ENCODE measurements at places on chromosomes 16 and 17.

DNA sequence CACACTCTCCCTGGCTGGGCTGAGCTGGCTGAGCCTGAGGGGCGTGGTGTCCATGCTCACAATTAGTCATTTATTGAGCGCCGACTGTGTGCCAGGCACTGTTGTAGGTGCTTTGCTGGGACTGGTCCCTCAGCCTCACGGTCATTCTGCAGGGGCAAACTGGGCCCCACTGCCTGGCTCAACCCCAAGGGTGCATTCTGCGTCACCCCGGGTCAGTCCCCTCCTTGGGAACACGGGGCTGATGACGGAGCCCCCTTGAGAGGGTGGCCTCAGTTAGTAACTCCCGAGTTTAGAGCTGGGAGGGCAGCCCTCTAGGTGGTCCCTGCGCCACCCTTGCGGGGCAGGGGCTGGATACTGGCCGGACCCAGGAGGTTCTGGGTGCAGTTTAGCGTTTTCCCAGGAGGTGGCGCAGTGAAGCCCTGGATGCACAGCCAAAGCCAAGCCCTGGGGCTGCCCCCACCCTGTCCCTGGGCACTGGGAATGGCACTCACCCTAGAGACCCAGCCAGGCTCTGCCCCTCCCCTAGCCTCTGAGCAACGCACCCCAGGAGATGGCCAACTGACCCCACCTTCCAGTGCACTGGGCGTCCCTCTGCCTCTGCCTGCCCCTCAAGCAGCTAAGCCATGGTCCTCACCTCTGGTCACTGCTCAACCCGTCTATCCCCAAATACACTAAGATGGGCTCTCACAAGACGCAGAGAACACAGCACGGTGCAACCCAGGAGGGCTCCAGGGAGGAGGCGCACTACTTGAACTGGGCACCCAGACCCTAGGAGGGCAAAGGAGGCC is 243.2 kb upstream of the GSE1 start:
- DNase-seq = peak; percentile 22

DNA sequence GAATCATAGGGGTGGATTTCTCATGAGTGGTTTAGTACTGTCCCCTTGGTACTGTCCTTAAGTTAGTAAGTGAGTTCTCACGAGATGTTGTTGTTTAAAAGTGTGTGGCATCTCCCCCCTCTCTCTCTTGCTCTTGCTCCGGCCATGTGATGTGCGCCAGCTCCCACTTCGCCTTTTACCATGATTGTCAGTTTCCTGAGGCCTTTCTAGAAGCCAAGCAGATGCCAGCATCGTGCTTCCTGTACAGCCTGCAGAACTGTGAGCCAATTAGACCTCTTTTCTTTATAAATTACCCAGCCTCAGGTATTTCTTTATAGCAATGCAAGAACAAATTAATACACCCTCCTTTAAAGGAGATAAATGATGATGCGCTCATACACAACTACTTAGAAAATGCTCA is 50.1 kb upstream of the NACA2 start:
- no peak for DNase-seq

- no peak for DNase-seq
Observed at GRCh38 chr16:78275420-78275819, 176.0 kb downstream of the WWOX start.

DNA sequence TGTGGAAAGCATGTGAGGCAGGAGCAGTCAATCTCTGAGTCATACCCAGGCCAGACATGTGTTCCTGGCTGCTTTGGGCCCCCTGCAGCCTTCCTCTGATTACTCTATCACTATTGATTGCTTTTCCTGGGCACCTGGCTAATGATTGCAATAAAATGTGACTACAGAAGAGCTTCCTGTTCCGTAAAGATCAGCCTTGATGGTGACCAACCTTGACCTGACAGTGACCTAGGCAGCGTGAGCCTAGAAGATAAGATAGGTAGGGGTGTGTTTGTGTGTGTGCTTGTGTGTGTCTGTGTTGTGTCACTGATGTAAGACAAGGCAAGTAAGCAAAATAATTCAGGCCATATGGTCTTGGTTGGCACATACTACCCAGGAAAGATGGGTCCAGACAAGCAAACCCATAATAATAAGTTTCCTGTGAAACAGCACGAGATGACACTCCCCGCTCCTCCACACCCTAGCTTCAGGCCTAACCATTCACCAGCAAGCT is 367.7 kb upstream of the CDH11 start:
- no peak for DNase-seq

DNA sequence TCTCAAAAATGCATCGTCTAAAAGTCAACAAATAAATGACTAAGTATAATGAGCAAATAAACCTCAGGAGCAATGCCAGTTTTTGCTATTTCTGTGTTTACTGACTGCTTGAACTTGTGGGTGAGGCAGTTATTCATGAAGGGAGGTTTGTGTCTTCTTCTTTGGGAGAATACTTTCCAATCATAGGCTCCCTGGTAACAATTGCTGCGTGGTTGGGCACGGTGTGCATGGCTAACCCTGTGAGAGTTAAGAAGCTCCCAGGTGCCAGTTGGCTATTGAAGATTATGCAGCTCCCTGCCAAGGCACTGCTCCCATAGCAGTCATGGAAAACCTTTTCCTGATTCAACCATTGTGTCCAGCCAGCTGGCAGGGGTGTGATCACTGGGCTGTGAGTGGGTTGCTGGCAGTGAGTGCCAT is 775.9 kb upstream of the GOT2 start:
- no peak for DNase-seq

GRCh38 chr17:21357281-21357680 is 18.9 kb upstream of the KCNJ12 start:
- DNase-seq = no peak

DNA sequence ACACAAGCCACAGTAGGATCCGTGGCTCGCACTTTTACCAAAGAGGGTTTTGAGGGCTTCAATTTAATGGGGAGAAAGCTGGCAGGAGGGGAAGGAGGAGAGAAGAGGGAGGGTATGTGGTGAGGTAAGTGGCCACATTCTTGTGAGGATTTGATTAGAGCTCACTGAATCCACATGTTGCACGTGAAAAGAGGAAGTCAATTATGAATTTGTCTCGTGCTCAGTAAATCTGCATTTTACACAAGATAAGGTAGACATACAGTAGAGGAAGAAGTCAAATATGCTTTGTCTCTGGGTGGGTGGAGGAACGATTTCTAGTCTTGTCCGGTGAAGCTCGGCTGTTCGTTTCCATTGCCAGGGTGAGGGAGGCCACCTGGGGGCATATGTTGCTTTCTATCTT is 862 bp downstream of the ZNF232 start:
- DNase-seq = no peak

DNA sequence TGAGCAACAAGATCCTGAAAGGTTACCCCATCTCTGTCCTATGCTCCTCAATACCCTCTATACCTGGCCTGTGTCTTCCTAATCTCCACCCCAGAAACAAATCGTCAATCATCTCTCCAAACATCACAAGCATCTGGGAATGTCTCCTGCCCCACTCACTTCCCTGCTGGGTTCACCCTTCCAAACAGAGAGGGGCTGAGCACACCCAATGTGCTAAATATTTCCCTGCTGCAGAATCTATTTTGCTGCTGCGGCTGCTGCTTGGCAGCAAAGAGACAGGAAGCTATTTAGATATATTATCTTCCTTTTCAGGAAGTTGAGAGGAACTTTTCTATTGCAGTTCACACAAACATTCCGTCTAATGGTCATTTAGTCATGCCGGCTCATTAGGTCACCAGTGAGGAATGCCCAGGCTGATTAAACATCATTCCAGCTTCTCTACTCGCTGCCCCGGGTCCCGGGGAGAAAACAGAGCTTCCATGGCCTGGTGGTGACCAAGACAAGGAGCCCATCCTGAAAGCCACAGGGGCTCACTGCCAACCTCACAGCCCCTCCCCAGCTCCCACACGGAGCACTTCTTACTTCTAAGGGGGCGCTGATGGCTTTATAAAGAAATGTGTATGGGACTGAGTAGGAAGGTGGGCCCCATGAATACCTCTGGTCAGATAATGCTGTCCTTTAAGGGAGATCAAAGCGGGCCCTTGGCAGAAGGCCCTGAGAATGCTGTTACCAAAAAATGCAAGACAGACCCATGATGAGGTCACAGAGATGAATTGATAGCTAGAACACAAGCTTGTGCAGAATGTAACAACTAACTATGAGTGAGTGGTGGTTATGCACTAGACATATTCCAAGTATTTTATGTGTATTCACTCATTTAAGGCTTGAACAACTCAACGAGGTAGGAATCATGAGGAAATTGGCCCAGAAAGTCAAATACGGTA is 218.3 kb downstream of the SOX9 start:
- DNase-seq = no peak

GRCh38 chr17:4516735-4517134 is 18.1 kb downstream of the SPNS2 start:
- DNase-seq = no peak

GRCh38 chr16:66510711-66511601 is 39.0 kb downstream of the TK2 start:
- no peak for DNase-seq

- no peak for DNase-seq
Observed at GRCh38 chr16:74321356-74321755, 24.7 kb downstream of the PSMD7 start.

DNA sequence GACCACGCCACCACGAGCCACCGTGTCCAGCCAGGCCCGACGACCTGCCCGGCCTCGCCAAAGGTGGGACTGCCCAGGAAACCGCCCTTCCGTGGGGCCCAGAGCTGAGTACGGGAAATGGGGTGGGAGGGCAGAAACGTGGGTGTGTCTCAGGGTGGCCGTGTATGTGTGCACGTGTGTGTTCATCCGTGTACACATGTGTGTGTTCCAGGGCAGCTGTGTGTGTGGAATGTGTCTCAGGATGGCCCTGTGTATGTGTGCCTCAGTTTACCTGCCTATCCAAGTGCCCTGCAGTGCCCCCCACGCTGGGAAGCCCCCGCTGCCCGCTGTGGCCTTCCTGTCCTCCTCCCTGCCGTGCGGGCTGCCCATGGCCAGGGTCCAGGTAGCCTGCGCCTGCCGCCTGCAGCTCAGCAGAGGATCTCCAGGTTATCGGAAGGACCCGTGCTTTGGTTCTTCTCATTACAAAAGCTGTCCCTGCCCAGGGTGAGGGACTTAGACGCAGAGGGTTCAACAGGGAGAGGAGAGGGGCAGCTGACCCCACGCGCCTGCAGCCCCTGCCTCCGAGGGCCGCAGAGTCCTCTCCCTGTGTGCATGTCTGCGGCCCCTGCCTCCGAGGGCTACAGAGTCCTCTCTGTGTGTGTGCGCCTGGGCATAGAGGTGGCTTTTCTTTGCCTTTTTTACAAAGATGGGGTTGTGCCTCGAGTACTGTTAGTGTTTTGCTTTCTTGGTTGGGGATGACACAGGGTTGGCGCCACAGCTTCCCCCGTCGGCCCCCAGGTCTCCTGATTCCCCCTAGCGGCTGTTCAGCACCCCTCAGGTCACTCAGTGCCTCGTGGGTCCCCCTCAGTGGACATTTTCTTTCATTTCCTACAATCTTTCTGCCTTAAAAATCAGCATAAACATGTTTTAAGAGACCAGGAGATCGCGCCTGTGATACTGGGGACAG is 23.6 kb downstream of the ZNF469 start:
- DNase-seq = no peak

DNA sequence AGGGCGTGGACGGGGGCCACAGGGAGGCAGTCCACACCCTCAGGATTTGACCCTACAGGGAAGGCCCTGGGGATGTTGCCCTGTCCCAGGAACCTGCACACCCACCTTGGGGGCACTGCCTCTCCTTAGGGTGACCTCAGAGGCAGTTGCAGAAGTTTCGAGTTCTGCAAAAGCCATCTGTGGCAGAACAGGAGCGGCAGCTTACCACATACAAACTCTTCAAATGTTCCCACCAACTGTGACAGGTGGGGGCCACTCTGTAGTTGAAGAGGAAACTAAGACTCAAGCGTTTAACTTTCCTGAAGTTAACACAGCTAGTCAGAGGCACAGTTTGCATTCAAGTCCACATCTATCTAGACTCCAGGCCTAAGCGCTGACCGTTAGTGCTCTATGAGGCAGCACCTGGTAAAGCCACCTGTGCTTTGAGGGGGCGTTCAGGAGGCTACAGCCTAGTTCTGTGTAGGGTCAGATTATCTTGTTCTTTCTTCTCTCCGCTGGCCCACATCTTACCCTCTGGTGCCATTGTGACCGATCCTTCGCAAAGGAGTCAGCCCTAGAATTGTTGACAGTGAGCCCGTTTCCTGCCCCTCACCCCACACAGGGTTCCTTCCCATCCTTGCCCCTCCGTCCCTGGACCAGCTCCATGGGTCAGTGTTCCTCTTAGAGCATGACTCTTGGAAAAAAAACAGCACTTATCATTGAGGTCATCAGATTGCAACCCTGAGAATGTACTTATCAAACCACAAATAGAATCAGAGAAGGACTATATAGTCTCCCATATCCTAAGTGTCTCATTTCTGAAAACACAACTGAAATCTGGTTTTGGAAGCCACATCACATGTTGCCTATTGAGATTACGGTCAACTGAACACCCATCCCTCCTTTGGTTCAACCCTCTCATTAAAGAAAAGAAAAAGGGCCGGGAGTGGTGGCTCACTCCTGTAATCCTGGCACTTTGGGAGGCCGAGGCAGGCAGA is 45.4 kb downstream of the CDH1 start:
- DNase-seq = no peak

DNA sequence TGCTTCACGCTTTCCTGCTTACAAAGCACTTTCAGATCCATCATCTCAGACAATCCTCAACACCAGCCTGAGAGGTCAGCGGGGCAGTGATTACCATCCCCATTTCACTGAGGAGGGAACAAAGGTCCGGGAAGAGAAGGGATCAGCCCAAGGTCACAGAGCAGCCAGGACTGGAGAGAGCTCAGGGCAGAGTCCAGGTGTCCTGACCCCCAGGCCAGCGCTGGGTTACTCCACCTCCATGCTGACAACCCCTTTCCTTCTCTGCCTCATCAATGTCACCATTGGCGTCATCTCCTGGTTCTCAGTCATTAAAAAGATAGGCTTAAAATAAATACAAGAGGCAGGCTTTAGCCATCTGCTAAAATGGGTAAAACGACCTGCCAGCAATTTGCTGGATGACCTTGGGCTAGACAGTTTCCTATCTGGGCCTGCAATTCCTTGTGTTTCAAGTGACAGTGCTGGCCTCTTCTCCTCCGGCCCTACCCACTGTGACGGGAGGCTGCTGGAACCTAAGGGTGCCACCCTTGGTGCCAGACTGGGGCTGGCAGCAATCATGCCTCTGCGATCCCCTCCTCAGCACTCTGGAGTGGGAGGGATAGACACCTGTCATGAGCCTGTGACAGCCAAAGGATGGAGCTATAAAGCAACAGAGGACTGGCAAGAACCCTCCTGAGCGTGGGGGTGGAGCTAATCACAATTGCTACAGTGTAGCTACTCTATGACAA is 79.5 kb upstream of the CCL1 start:
- DNase-seq = no peak
